ENCODE measurements at places on chromosomes 7 and 10.

GRCh38 chr7:127873715-127874636, 157.3 kb downstream of the LRRC4 start:
- DNase-seq, result no peak

- DNase-seq, result peak; percentile 62
These were observed 11.3 kb upstream of the KAZALD1 start for GRCh38 chr10:101050208-101051069.

DNA sequence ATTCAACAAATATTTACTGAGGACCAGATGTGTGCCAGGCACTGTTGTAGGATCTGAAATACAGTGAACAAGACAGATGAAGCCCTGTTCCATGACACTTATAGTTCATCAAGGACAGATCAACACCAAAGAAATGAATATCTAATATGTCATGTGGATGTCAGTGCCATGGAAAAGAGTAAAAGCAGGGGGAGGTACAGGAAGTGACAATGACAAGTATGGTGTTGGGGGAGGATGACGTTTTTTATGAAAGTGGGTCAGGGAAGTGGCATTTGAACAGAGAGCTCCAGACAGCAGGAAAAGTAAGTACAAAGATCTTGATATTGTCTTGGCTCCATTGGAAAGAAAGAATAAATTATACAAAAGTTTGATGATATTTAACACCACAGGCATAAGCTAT, 7.0 kb upstream of the SFMBT2 start:
- DNase-seq, result no peak

DNA sequence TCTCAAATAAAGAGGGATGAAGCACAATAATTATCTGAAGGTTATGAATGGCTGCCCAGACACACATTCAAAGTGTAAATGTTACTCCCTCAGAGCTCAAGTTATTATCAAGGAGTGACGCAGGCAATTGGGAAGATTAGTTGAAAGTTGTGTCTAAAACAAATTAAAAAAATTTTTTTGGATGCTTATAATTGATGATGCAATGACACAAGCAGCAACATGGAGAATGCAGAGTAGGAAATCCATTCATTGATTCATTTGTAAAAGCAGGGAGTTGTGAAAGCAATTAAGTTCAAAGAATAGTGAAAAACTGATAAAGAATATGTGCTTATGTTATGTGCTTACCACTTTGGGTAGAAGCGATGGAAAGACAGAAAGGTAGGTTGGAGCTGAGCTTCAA, 120.4 kb downstream of the CDK6 start:
- no peak for DNase-seq

GRCh38 chr7:12712236-12712635, 24.8 kb downstream of the ARL4A start:
- DNase-seq, result no peak

- no peak for DNase-seq
These were observed 12.1 kb downstream of the GIMAP6 start for GRCh38 chr7:150620061-150620460.

DNA sequence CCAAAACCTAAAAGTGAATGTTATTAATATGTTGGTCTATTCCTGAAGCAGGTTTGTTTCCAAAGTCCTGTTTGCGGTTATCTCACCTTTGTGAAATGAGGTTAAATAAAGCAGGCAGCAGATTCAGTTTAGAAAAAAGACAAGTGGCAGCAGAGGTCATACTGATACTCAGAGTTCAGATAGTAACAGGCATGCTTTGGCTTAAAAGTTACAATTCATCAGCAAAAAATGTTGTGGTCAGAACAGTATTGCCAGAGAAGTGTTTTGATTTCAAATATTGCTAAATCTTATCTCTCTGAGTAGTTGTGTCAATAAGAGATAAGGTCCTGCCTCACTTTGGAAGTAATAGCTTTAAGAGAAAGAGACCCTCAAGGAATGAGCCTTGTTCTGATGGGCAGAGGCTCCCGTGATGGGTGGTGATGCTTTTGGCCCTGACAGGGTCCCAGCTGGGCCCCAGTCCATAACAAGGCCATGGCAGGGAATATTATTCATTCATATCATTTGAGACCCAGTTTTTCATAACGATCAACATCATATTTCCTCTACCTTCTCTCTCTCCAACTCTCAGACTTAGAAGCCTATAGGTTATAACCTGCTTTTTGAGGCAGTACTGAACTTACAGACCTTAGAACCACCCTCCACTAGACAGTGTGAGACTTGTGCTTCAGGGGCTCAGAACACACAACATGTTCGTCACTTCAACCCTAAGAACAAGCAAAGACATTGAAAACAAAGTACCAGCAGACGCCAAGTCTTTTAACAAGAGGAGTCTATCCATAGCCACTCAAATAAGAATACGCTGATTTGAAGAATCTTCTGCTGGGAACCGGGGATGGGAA, 58.5 kb upstream of the AHR start:
- no peak for DNase-seq

All from stimulated activated CD8-positive, alpha-beta memory T cell treated with anti-CD3 and anti-CD28 coated beads, Interleukin-2, amount 100 ng/mL, for 1 hour (primary cell).